ENCODE measurements at places on chromosomes 3 and 15. TPM values are rescaled to one million over a fixed set of nuclear protein-coding genes. Genes with fewer than 3 reads are reported as not detected.

GRCh38 chr3:51276046-51276445 is 109.0 kb upstream of the MANF start:
- DNase-seq, result peak; percentile 72

- DNase-seq, result no peak
Observed at GRCh38 chr15:87145696-87146095, 1066.0 kb downstream of the AGBL1 start.

DNA sequence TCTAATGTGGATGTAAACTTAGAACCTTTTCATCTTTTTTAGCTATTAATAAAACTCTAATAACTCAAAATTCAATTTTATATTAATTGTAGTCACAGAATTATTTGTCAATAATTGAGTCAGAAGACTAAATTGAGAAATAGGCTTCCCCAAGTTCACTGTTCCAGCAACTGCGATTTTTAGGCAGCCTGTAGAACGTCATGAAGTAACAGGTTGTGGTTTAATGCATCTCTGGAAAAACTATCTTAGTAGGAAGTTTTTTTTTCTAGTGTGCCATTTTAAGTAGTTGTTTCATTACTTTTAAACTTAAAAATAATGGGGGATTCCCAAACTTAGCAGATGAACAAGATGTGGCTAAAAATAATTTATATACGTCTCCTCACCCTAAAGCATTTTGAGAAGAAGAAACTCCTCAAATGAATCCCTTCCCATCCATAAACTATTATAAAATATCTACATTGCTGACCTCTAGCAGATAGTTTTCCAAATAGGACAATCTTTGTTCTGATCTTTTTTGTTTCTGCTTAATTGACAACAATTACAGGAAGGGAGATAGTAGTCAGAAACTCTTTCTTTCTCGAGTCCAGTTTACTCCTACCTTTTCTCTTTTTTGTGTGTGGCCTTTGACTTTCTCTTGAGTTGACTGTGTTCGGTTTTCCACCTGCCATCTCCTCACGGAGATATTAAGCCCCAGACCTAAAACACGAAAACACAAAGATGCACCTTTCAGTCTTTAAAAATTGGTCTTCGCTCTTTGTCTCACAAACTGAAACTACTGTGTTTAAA is 43.1 kb downstream of the LRCH3 start:
- DNase-seq, result no peak

- DNase-seq, result peak; percentile 92
Observed at GRCh38 chr15:89383365-89384175, 48.9 kb upstream of the POLG start.

- no peak for DNase-seq
Observed at GRCh38 chr3:192597506-192597905, 129.8 kb downstream of the FGF12 start.

- no peak for DNase-seq
Observed at GRCh38 chr15:57089815-57090495, 171.5 kb downstream of the TCF12 start.

The TM6SF1 gene
- not detected for total RNA-seq

- no peak for DNase-seq
Observed at GRCh38 chr3:40379674-40380306, 7.2 kb upstream of the ENTPD3 start.

The CD47 gene
- 0.85 TPM for total RNA-seq

The CHRFAM7A gene
- total RNA-seq, result 0.74 TPM

Data from G401 (cell line).